ENCODE measurements at places on chromosomes 11 and 22.
A peak's percentile ranks its signal among the peaks of the same experiment; 100 is the strongest.

DNA sequence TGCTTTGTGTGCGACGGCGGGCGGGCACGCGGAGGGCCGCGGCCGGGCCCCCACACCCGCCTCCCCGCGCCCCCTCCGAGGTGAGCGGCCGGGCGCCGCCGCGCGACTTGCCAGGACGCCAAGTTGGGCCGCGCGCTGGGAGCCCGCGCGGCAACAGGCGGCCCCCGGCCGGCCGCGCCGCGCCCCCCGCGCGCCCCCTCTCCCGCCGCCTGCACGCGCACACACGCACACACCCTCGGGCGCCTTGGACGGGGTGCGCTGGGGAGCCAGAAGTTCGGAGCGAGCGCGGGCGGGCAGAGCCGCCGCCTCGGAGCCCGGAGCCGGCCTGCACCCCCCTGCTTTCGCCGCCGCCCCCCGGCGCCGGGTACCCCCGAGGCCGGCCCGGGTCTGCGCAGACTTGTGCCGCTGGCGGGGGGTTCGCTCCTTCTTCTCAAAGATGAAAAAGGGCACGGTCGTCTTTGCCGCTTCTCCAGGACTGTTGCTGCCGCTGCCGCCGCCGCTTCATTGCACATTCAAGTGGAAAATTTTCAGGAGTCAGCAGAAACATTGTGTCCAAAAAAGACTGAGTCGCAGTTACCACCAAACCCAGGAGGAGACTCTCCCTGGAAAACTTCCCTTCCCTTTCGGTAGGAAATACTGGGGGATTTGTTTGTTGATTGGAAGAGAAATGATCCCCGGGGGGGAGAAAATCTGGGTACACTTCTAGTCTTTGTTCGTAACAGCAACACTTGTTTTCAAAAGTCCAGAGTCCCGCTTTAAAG is 895 bp downstream of the TEAD1 start:
- DNase-seq: no peak

- no peak for DNase-seq
These were observed 261.3 kb upstream of the ARHGAP20 start for GRCh38 chr11:110973401-110973980.

- no peak for DNase-seq
These were observed 1.3 kb upstream of the TMEM25 start for GRCh38 chr11:118529584-118530175.

DNA sequence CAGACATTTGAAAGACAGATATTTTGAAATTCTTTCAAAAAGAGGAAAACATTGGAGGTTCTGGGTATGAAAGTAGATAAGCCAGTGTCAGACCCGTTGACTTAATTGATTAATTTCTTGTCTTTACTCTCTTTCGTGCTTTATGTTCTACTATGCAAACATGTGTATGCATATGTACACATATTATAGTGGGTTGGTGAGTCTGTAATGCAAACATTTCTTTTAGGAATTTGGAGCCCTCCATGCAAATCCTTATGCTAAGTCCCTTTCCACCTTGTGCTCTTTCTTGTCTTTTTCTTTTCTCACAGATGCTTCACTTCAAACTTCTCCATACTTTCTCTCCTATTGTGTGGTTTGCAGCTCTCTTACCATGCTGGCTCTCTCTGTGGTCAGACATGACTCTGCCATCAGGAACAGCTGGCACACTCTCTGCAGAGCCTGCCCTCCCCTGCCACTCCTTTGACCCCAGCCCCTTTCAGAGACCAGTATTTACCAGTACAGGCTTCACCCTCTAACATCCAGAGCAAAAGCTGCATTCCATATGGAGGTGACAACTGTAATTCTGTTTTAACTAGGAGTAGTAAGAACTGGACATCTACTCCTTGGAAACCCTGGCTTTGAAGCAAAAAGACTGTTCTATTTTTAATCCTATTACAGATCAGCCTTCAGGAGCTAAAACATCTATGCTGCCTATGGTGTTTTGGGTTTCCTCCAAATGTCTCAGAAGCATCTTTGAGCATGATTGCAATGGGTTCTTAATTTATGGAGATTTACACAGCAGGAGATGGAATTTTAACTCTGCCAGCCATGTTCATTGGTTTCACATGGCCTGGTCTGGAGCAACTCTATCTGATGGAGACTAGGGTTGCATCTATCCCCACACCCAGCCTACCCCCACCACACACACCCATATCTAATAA is 386.9 kb upstream of the FAT3 start:
- no peak for DNase-seq

GRCh38 chr11:3219281-3219892 is 774 bp upstream of the MRGPRG start:
- no peak for DNase-seq

- DNase-seq: no peak
These were observed 46.1 kb downstream of the PHF21A start for GRCh38 chr11:46075168-46075567.

DNA sequence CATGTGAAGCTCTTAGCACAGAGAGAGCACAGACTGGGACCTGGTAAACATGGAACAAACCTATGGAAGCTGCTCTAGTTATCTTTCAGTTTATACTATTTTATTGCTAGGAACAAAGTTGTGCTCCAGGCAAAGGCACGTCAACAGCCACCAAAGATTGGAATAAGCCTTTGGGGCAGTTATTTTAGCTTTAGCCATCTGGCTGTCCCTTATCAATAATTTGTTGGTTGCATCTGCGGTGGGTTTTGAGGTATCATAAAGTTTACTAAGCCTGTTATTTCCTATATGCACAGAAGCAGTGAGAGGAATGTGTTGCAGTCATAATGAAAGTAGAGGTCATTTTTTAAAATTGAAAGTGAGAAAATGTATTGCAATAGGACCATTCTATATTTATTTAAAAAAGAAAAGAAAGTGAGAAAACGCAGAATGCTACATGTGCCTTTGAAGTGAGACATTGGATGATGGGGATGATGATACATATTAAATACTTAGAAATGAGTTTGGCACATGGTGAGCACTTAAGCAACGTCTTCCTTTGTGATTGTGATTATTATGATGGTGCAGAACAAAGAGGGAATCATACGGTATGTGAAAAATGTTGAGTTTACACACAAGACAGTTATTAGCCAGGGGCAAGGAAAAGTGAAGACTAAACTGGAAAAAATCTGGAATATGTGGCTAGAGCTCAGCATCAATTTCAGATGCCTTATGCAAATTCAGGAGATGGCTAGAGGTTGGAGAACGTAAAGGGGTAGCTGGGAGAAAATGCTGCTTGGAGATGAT is 58.3 kb downstream of the PRR5L start:
- DNase-seq: no peak

GRCh38 chr11:64339754-64340408 is at the start of gene CCDC88B:
Gene CCDC88B, plus strand, starts transcription at chr11:64340204. Its CDS starts 63 bp downstream, at chr11:64340267.
- DNase-seq: peak; percentile 64

DNA sequence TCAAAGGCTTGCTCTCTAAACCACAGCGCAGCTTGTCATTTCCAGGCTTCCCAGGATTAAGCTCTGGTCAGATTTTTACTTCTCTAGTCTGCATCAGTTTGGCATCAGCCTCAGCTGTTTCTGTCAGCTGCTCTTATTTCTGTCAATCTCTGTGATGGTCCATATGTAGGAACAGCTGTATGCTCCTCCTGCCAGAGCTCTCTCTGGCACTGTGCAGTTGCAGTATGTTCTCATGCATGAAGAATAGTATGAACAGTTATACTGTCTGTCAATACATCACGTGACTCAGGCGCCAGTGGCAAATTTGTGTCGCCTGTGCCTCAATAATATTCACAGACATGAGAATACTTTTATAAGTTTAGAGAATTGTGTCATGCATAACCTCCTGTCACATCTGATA is 6.7 kb downstream of the OR6M1 start:
- DNase-seq: no peak

- DNase-seq: no peak
These were observed 13.7 kb downstream of the ELF5 start for GRCh38 chr11:34499719-34500500.

DNA sequence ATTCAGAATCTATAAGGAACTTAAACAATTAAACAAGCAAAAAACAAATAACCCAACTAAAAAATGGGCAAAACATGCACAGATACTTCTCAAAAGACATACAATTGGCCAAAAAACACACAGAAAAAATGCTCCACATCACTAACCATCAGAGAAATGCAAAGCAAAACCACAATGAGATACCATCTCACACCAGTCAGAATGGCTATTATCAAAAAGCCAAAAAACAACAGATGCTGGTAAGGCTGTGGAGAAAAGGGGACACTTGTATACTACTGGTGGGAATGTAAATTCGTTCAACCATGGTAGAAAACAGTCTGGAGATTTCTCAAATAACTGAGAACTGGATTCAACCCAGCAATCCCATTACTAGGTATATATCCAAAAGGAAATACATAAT is 24.8 kb downstream of the ENTHD1 start:
- DNase-seq: no peak

GRCh38 chr22:46577368-46578249 is 40.2 kb upstream of the CELSR1 start:
- no peak for DNase-seq

DNA sequence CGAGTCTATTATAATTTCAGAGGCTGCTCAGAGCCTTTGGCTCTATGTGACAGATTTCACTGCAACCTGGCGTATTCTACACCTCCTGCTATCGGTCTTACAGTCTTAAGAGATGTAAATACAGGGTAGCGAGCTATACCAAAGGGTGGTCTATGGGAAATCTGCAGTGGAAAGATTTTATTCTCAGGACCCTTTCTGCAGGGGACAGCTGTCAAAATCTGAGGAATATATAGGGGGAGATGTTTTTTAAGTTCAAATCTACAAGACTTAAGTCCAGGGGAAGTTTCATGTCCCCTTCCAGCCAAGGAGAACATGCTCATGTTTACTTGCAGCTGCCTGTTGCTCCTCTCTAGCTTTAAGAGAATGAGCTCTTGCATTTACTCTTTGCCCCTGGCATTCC is 62.7 kb downstream of the MICAL2 start:
- no peak for DNase-seq

DNA sequence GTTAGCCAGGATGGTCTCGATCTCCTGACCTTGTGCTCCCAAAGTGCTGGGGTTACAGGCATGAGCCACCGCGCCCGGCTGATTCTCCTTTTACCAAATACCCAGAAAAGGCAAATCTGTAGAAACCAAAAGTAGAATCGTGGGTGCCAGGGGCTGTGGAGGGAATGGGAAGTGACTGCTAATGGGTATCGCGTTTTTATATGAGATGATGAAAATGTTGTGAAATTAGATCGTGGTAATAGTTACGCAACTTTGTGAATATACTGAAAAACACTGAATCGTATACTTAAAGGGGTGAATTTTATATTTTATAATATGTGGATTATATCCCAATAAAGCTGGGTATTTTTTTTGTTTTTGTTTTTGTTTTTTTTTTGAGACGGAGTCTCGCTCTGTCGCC is 48.2 kb upstream of the CREB3L1 start:
- no peak for DNase-seq

GRCh38 chr11:8168485-8169257 is at the start of gene RIC3:
Gene RIC3, minus strand, starts transcription at chr11:8169025. Its CDS starts 36 bp downstream, at chr11:8168989.
- DNase-seq: peak; percentile 46

DNA sequence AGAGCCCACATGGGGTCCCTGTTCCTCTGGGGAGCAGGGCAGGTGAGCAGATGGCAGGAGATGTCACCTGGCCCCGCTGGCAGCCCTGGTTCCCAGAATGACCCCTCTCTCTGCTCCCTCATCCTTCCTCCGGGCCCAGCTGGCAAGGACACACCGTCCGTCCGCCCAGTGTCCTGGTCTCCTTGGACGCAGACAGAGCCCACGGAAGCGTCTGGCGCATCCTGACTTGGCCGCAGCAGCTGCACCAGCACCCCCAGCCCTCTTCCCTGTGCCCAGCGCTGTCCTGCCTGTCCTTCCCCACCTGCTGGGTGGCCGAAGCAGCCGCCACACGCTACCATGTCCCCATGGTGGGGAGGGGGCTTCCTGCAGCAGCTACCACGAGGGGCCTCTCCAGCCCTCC is 9.6 kb upstream of the CABP7 start:
- DNase-seq: no peak

DNA sequence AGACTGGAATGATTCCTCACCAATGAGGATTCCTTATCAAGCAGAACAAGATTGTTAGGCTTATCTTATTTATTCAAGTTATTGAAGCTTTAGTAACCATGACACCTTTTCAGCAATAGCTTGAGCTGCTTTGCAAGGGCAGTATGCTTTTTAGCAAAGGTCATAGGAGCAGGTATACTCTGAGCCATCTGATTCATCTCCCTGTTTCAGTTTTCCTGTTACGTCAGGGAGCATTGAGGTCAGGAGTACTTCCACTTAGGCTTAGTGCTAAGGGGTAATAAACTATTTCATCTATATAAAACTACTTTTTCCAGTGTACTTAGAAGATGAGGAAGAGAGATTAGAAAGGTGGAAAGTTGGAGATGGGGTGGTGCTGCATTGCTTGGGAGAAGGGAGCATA is 17.7 kb upstream of the ANKRD42 start:
- DNase-seq: no peak

DNA sequence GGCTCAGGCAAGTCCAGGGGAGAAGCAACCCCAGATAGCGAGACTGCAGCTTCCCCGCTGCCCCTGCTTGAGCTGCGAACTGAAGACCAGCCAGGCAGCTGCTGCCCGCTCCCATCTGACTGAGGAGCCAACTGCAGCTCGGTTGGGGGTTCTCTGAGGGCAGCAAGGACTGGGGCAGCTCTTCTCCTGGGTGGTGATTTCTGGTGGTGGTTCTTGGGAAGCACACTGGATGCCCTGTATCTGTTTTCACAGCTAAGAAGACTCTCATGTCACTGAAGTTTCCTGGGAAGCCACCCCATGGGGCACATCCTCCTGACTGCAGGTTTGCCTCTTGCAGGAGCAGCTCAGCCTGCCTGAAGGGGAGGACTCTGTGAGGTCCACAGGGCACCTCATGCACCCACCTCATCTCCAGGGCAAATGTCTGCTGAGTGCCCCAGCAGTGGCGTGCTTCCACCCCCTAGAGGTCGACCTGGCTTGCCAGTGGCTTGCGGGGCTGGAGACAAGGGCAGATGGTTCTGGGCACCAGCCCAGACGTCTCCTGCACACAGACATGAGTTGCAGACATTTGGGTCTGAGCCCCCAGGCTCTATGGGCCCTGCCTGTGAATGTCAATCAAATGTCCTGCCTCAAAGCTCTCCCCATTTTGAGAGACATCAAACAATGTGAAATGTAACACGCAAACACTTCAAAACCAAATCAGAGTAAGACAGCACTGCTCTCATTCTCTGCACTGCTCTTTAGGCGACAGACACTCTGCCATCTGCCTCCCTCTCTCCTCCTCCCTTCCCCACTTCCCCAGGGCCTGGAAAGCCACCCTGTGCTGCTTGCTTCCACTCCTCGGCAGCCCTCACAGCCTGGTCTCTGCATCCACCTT is 800.9 kb downstream of the BRD1 start:
- no peak for DNase-seq

GRCh38 chr22:28795932-28796856 is 4.2 kb downstream of the XBP1 start:
- DNase-seq: no peak

GRCh38 chr11:129331871-129332274 is 43.8 kb upstream of the BARX2 start:
- DNase-seq: peak; percentile 57

Measured in stimulated activated CD4-positive, alpha-beta T cell treated with anti-CD3 and anti-CD28 coated beads, Interleukin-1b, Interleukin-23, amount 100 ng/mL, for 24 hours (primary cell).